SK-N-DZ (cell line): ENCODE measurements at places on chromosomes 2 and 18.

GRCh38 chr2:22086726-22087125 is 963.0 kb downstream of the TDRD15 start:
- DNase-seq = no peak

DNA sequence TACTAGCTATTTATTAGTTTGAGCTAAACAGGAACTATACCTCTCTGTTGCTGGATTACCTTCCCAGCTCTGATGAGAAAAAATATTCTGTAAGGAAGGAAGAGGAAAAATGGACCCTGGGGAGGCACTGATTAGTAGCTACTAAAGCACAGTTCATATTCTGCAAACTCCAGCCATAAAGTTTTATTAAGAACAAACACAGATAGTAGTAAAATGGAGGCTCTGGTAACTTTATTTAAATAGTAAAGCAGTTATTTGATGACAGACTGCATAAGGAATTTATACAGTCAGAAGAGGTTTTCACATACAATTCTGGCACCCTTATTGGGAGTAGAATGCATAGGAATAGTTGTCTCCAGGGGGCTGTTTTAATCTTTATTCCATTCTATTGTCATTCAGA is 84.1 kb downstream of the XIRP2 start:
- no peak for DNase-seq

GRCh38 chr18:48358868-48359267 is 50.3 kb downstream of the ZBTB7C start:
- DNase-seq = no peak

DNA sequence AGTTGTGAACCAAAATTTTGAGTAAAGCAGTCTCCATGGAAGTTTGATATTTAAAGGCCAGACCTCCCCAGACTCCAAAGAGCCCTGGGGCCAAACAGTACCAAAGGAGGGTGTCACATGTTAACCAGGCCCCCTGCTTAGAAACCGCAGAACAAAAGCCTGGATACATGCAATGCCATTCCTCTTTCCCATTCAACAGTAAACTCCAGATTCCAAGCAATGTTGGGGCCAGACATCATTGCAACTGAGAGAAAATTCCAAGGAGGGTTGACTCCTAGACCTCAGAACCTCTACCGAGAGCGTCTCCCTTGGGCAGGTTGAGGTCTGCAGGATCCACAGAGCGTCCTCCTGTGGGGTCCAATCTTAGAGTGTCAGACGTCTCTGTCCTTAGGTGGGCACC is 404.4 kb upstream of the SYT4 start:
- no peak for DNase-seq

DNA sequence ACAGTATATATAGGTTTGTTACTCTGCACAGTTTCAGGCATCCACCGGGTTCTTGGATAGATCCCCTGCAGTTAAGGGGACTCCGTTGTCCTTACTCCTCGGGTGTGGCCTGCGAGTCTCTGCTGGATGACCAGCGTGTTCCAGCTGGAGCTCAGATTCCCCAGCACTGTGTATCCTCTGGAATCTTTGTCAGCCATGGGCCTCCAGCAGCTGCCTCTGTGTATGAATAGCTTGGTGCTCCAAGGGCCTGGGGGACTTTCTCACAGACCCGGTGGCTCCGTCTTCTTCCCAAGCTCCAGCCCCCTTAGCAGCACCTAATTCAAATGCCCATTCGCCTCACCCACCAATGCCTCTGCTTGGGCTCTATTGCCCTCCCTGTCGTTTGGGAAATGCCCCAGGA is 6.3 kb downstream of the ANO7 start:
- DNase-seq = no peak

GRCh38 chr18:68467957-68468356 is 247.0 kb downstream of the TMX3 start:
- no peak for DNase-seq

DNA sequence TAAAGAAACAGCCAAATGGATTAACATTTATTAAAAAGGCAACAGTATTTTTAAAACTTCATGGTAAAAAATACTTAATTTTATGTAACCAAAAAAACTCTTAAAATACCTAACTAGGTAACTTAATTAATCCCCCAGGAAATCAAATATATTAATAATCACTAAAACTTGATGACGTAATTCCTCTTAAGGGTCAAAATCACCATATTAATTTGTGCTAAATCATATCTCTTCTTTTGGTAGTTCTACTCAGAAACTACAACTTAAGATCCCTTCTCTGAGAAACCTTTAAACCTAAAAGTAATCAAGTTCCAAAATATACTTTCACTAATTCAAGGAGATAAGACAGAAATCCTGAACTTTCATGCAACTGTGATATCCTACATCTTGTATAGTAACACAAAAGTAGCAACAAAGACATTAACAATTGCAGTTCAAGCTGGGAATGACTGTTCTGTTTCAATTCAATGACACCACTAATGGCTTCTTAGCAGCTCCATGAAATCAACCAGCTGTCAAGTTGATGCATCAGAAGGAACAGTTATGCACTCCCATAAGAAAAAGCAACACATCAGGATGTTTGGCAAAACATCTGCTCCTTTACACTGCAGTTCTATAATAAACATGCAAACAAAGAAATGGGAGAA is 4.0 kb downstream of the BAZ2B start:
- peak; percentile 78 for DNase-seq

GRCh38 chr2:181457121-181457740 is at the start of gene ITGA4:
Gene ITGA4 (plus strand): TSS chr2:181457386. CDS start chr2:181457655, 269 bp downstream.
- DNase-seq = peak; percentile 70

GRCh38 chr2:8630676-8631464 is 51.0 kb upstream of the ID2 start:
- no peak for DNase-seq

DNA sequence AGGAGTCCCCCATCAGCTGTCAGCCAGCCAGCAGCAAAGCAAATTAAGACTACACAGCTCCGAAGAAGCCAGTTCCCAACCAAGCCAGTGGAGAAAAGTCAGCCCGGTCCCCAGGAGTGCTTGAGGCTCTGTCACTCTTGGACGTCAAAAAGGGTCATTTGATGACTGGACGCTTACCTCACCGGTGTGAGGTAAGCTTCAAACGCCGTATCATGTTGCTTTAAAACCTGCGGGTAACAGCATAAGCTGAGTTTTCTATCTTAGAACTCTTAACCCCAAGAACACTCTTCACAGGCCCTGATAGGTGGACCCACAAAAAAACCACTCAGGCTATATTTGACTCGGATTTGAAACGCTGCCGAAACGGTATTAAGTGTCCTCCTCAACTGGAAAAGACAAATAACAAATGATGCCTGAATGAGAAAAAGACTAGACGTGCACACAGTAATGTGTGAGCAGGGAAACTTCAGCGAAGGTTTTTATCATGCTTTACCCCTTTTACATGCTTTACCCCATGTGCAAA is 682 bp upstream of the LNPK start:
- DNase-seq = no peak

DNA sequence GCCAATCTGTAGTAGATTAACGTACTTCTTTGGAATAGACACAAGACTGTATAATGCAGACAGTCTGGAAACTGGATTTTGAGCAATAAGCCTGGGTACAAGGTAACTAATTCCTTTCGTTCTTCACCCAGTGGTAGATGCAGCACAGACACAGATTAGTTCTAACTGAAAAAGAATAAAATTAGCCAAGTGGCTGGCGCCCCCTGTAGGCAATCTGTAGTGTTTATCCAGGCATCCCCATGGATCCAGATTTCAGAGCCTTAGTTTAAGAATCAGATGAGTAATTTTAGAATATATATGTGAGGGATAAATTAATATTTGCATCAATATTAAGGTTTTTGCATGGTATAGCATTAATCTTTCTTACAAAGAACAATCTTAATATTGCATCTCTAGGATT is 563.9 kb downstream of the DCC start:
- DNase-seq = peak; percentile 10

- DNase-seq = no peak
Observed at GRCh38 chr2:8612734-8613179, 69.1 kb upstream of the ID2 start.

GRCh38 chr18:34126121-34126520 is 98.6 kb downstream of the NOL4 start:
- DNase-seq = no peak

DNA sequence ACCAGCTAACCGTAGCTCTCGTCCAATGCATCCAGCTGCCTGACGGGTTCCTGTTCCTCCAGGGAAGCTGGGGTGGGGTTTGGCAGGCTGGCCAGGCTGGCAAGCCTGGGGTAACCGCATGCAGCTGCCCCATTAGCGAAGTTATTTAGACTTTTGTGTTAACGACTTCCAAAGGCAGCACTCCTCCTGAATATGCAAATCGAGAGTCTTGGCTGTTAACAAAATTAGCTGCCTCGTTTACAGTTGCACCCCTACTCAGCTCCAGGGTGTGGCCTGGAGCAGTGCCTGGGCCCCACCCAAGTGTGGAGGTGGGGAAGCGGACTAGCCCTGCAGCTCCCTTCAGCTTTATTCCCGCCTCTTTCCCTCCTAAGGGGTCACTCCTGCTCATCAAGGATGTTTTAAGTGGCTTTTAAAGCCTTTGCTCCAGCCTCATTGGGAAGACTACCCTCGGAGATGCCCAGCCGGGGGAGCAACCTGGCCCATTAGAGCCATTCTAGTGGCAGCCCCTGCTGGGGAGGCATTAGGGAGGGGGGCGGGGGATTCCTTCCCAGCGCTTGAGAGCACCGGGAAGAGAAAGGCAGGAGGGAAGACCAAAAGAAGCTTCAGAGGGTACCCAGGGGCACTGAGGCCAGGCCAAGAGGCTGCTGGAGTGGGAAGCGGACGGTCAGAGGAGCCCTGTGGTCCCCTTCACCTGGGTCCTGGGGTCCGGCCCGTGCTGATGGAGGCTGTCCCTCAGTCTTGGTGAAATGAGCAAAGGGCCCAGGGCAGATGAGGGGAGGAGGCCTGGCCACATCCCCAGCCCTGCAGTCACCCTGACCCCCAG is 204.1 kb downstream of the CELF4 start:
- no peak for DNase-seq

DNA sequence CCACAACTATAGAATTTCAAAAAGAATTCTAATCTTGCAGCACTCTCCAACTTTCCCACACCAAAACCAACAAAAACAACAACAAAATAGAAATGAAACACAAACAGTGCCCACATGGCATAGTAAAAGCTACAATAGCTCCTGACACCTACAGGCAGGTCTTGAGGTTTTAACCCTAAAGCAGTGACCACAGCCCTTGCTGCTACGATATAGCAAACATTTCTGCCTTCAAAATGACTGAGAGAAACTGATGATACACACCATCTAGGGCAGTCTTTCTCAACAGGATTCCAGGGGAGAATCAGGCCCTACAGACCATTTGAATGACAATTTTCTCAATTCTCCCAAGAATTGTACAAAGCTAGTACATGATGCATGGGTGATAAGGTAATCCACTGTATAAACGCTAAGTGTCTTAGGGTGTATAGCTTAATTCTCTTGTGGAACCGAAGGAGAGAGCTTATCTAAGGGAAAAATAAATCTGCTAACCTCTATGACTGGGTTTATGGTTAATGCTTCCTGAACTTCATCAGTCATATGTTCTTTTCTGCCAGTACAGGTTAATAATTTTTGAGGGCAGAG is 46.5 kb downstream of the TRAK2 start:
- DNase-seq = no peak

GRCh38 chr2:189566046-189566445 is 14.5 kb downstream of the SLC40A1 start:
- no peak for DNase-seq

DNA sequence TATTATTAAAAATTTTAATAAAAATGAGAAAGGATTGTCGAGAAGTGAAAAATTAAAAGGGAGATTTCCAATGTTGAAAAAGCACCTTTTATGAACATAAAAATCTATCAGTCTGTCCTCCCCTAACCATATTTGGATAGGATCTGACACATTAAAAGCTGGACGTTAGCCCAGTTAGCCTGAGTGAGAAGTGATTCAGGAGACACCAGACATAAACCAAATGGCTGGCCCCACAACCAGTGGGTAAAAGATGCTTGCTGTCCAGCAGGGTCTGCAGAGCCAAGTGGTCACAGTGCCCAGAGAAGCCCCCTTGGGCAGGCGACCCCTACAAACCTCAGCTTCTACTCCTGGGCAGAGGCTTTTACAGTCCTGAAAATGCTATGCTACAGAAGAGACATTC is 253.8 kb upstream of the LYPD1 start:
- DNase-seq = no peak

DNA sequence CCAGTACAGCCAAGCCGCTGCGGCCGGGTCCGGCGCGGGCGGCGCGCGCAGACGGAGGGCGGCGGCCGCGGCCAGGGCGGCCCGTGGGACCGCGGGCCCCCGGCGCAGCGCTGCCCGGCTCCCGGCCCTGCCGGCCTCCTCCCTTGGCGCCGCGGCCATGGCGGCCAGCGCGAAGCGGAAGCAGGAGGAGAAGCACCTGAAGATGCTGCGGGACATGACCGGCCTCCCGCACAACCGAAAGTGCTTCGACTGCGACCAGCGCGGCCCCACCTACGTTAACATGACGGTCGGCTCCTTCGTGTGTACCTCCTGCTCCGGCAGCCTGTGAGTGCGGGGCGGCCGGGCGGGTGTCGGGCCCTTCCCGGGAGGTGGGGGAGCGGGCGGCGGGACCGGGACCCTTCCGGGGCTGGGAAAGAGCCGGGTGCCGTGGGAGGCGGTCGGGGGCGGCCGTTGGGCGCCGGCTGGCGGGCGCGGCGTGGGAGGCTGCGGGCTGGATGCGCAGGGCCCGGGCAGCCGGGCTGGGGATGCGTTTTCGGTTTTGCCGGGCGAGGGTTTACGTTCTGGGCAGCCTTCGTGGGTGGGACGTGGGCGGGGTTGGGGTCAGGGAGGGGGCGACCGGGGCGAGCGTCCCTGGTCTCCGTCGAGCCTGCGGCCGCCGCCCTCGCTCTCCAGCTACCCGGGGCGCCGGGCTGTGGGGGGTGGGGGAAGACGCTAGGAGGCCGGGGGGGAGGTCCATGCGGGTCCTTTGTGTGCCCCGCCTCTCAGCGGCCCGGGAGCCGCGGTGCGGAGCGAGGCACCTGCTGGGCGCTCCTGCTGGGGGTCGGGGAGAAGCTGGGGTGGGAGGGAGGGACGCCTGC is 537 bp downstream of the AGFG1 start:
- peak; percentile 15 for DNase-seq

DNA sequence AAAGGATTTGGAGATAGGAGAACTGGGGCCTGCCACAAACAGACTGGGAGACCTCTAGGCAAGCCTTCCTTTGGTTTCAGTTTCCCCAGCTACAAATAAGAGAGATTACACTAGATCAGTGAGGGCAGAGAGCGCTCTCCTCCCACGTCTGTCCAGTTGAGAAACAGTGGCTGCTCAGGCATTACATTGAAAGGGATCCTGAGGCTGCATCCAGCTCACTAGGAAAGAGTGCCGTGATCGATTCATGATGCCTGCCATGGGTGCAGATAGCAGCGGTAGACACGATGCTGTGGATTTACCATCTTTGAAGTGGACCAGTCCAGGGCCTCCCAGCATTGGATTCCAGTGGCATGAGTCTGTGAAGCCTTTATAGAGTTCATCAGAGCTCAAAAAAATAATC is 62.6 kb downstream of the EN1 start:
- DNase-seq = no peak

GRCh38 chr2:224970311-224970710 is 72.0 kb downstream of the DOCK10 start:
- no peak for DNase-seq

DNA sequence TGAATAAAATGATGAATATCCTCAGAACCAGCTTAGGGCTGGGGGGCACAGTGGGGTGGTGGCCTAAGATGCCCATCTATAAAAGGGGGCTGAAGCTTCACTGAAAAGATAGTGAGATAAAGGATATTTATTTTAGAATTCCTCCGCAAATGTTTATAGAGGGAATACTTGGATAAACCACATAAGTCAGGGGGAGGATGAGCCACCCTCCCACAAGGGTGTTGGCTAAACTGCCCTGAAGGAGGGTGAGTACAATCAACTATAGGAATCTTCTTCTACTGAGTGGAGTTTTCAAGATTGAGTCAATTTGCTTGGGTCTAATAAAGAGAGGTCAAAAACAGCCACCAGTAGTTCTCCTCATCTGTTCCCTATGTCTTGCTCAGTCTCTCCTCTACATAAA is 114.5 kb upstream of the TANK start:
- DNase-seq = no peak
